Renal cortical epithelial cell (primary cell): ENCODE measurements at places on chromosomes 16 and 17.

DNA sequence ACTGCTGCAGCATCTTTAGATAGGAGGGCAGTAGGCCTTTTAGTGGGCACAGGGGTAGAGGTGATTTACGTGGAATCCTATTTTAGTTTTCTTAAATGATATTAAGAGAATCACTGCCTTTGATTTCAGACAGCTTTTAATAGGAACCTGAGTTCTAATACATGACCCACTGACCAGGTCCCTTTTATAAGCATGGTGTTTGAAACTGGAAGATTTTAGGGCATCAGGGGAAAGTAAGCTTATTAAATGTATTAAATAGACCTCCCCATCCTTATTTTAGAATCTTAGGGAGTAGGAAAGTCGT, 2.0 kb downstream of the MSL1 start:
- DNase-seq = no peak

DNA sequence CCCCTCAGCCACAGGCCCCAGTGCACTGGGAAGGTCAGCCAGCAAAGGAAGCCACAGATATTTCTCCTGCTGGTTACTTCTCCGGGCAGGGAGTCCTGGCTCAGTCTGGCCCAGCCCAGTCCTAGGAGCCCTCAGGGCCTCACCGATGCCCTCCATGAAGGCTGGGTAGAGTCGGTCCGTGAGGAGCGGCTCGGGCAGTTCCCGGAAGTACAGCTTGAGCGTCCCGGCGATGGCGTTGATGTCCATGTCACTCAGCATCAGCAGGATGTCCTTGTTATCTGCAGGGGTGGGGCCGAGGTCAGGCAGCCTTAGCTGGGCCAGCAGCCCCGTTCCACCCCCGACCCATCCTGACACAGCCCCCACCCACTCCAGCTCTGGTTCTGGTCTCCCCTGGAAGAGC, 13.7 kb downstream of the TIMM22 start:
- DNase-seq = no peak

DNA sequence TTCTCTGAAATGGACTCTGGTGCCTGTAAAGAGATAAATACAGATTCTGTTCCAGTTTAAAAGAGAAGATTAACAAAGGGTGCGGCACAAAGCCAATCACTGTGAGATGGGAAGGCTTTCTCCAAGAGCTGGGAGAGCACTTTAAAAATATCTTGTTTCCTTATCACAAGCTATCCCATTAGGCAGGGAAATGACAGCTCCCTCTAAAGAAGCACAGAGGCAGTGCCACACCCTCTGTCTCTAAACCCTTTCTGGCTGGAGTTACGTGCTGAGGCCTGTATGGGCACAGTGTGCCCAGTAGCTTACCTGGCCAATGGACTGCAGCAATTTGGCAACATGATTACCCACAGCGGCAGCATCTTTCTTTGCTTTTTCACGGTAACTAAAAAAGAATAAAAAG, 9.0 kb upstream of the TERB1 start:
- no peak for DNase-seq

GRCh38 chr16:8310323-8310722, 280.0 kb downstream of the TMEM114 start:
- no peak for DNase-seq

DNA sequence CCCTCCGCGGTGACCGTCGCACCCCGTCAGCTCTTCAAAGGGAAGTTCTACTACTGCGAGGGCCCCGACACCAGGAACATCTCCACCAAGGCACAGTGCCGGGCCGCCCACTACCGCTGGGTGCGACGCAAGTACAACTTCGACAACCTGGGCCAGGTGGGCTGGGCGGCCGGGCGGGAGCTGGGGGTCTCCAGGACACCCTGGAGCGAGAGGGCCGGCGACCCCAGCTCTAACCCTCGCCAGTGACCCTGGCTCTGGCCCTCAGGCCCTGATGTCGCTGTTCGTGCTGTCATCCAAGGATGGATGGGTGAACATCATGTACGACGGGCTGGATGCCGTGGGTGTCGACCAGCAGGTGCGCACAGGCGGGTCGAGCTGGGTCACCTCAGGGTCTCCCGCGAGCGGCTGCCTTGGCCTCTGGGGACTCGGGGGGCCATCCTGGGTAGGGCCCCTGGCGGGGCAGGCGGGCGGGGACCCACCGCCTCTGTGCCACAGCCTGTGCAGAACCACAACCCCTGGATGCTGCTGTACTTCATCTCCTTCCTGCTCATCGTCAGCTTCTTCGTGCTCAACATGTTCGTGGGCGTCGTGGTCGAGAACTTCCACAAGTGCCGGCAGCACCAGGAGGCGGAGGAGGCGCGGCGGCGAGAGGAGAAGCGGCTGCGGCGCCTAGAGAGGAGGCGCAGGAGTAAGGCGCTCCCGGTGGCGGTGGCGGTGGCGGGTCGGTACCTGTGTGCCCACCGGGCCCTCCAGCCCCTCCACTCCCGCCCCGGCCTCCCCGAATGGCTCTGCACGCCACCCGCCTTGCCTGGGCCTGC, 13.4 kb downstream of the TPSG1 start:
- no peak for DNase-seq

DNA sequence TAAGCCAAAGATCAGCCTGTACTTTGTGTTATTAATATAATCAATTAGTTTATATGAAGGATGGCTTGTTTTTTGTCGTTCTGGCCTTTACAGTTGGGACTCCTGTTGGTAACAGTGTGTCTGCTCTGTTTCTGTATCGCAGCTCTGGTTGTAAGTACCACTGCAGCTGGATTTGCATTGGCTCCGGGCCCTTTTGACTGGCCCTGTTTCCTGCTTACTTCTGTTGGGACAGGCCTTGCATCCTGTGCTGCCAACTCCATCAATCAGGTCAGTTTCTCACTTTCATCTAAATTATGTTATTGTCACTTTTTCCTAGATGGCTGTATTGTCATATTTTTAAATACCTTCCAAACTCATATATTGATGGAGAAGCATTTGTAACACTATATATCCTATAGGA, 32.7 kb downstream of the COX10 start:
- no peak for DNase-seq

GRCh38 chr16:77556201-77556873, 121.5 kb upstream of the ADAMTS18 start:
- peak; percentile 55 for DNase-seq

GRCh38 chr16:82601989-82602640, 24.7 kb upstream of the CDH13 start:
- DNase-seq = no peak

GRCh38 chr17:73950593-73950914, 252.9 kb upstream of the RPL38 start:
- DNase-seq = no peak

DNA sequence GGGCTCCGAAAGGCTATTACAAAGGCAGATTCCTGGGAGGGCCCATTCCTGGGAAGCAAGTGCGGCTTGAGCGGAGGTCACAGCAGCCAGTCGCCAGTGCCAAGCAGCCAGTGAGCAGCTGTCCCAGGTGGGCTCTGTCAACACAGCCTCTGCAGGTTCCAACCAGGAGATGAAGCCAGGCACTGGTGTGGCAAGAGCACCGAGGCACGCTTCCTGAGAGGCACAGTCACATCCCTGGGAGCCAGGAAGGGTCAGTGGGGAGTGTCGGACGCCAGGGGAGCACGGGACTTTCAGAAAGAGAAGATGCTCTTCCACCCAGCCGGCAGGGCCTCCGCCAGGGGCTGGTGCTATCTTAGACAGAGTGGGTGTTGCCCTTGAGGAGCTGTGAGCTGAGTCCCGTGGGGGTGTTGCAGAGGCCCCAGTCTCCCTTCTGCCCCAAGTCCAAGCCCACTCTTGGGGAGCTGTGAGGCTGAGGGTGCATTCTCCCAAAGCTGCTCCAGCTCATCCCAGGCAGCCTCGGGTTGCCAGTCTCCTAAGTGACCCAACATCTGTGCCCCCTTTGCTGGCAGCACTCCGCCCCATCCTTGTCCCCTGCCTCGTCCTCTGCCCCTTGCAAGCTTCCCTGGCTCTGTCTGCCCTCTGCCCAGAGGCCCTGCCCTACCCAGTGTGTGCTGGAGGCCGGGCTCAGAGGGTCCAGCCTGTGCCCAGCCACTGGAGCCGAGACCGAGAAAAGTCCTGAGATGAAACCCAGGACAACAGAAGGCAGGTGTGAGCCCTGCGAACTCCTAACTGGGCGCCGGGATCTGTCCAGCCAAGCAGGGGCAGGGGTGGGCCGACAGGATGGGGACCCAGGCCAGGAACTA, 6.6 kb downstream of the UBALD1 start:
- DNase-seq = no peak

GRCh38 chr16:88977018-88977811, at the start of gene CBFA2T3:
Gene CBFA2T3, minus strand, starts transcription at chr16:88977207. Its CDS starts 400 bp downstream, at chr16:88976807.
- DNase-seq = no peak

DNA sequence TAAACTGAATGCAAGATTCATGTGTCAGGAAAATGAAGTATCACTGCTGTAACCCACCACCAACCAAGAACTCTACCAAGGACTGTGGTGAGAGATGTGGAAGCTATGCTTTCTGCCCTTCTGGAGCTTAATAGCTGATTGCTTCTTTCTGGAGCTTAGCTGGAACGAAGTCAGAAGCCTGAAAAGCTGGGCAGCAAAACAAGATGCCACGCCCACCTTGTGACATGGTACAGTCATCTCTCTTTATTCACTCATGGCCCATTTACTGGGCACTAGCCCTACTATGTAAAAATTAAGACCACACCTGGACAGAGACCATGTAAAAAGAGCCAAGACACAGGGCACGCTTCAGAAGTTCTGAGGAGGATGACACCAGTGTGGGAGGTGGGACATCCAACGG, 48.1 kb downstream of the TEX2 start:
- DNase-seq = peak; percentile 60

DNA sequence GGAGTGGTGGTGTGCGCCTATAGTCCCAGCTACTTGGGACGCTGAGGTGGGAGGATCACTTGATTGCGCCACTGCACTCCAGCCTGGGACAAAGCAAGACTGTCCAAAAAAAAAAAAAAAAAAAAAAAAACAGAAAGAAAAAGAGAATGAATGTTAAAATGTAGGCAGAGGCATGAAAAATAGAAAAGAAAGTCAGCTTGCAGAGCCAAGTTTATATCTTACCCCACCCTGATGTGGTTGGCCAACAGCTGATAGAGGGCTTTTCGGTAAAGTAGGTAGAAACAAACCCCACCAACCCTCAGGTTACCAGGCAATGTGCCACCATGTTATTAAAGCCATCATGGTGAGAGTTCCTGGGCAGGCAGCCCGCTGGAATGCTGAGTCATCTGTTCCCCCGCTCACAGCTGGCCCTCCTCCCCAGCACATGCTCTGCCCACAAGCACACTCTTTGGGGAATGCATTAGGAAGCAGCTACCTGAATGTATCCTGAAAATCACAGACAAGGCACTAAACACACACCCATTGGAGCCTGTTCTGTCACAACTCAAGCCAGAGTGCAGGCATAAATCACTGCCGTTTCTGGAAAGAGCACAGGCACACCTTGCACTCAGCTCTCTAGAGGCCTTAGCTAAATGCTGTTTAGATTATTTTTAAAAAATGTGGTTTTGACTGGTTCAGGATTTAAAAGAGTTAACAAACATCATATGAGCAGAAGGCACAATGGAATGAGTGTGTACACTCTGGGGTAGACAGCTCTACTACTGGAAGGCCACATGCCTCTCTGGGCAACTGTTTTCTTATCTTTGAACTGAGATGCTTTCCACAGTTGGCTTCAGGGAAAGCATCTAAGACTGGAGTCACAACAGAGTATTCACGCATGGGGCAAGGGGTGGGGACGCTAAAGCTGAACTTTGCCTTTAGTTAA, 128.5 kb downstream of the PARN start:
- peak; percentile 97 for DNase-seq

DNA sequence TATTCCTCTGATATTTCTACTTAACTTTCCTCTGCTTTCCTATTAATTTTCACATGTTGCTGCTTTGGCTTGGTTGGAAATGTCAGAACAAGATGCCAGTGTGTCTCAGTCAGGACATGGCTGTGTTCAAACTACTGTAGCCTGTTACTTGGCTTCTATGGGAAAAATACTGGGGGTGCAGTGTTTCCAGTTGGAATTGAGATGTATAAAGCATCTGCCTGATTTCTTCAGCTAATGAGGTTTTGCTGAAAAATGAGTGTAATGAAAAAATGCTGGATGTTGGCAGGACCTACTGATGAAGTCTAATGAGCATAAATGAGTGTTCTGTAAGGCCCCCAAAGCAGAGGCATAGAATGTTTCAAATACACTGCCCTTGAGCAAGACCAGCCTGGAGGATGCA, 166.6 kb downstream of the PHKB start:
- DNase-seq = no peak

DNA sequence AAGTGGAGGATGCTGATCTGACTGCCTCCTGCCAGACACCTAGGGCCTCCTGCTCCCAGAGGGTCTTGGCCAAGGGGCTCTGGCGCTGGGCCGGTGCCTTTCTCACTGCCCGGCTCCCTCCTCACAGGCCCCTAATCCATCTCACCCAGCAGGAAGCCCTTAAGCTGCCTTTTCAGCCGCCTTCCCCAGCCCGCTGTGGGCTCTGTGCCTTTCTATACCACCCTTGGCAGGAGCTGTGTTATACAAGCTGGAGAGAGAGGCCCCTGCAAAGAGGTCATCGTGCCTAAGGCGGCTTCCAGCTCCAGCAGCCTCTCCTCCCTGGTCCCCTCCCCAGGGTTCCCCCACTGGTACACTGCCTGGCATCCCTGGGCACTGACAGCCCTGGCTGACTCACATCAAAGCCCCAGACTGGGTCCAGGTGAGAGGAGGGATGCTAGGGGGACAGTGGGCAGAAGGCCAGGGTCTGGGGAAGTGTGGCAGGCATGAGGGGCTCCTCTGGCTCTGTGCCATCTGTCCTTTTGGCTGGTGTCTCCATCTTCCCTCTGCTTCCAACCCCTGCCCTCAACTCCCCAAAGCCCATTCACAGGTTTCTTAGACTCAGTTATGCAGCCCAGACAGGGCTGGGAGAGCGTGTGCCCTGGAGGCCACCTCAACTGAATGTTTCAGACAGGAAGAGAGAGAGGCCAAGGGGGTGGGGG, 15.3 kb upstream of the FZD2 start:
- DNase-seq = no peak

DNA sequence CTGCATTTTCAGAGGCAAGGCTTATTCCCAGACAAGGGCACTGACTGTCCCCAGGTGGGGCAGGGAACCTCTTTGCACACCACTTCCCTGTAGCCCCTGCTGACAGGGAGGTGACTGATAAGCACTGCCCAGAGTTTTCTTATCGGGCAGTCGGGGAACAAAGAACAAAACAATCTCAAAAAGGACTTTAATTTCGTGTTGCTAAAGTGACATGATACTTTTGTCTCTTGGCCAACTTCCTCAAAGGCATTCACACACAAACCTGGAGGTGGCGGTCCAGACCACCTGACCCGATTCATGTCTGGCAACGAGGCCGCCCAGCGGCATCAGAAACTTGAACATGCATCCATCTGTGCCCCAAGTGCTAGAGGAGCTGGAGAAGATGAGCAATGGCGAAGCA, 28.9 kb downstream of the ZDHHC7 start:
- DNase-seq = no peak

DNA sequence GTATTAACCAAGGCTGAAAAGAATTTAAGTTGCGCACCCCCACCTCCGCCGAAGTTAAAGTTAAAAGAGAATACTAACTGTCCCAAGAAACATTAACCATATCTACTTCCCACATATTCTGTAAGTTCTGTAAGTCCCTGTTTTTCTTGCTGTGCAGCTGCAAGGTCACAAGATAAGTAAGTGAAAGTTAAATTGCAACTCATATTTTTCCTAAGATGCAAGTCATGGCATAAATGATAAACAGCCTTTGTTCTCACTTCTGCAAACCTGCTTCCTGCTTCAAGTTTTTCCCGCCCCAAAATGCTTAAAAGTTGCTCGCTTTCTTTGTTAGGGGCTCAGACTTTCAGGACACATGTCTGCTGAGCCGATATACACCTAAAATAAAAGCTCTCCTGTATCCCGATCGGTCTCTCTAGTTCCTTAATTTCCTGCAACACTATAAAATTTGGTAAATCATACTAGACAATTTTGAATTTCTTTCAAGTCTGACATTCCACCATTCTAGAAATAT, 32.6 kb upstream of the ABCA9 start:
- DNase-seq = no peak
